ENCODE measurements at places on chromosomes 6 and 20. TPM values are rescaled to one million over a fixed set of nuclear protein-coding genes. Genes with fewer than 3 reads are reported as not detected.

Gene ACSS1
- 3.2 TPM for total RNA-seq

Gene TREM2
- not detected for total RNA-seq

Gene SOX18
- 0.13 TPM for total RNA-seq

Gene CCR6
- not detected for total RNA-seq

Gene C2
- total RNA-seq: 4.8 TPM

Gene PPP1R3G
- total RNA-seq: 0.96 TPM

Gene PGC
- not detected for total RNA-seq

Gene PRPH2
- total RNA-seq: 2.5 TPM

Gene SRSF12
- total RNA-seq: 1.0 TPM

Gene FOXC1
- 1.5 TPM for total RNA-seq

Gene SLC22A16
- not detected for total RNA-seq

Gene TRAPPC3L
- total RNA-seq: not detected

Gene HRH3
- not detected for total RNA-seq

Gene GPX6
- not detected for total RNA-seq

Gene TRIM31
- not detected for total RNA-seq

Gene FAM83C
- not detected for total RNA-seq

Gene HLA-A
- 755 TPM for total RNA-seq

Gene SDHAF4
- total RNA-seq: 5.3 TPM

Gene RPL7L1
- total RNA-seq: 121 TPM

Gene C6orf15
- total RNA-seq: not detected

Gene CAPN11
- not detected for total RNA-seq

Gene GRM1
- total RNA-seq: 0.08 TPM

Gene IP6K3
- 6.6 TPM for total RNA-seq

Gene IL17F
- total RNA-seq: not detected

Gene TULP1
- 0.24 TPM for total RNA-seq

Gene CLIC5
- total RNA-seq: not detected

Gene CD83
- 0.88 TPM for total RNA-seq

Gene GPR6
- total RNA-seq: not detected

Gene ELOVL2
- 0.16 TPM for total RNA-seq

Gene DEFB132
- not detected for total RNA-seq

Gene FKBP1C
- 0.48 TPM for total RNA-seq

Gene CEP162
- 1.9 TPM for total RNA-seq

Gene MICB
- total RNA-seq: 23.1 TPM

Gene IPCEF1
- total RNA-seq: not detected

Gene OVOL2
- 1.0 TPM for total RNA-seq

Gene SLC25A27
- total RNA-seq: 7.9 TPM

Gene CD24
- total RNA-seq: 6.5 TPM

Gene GLP1R
- not detected for total RNA-seq

Gene ALDH8A1
- total RNA-seq: 0.32 TPM

Data from epithelial cell of alveolus of lung (primary cell).